ENCODE measurements at places on chromosomes 11 and 22.

- DNase-seq = no peak
Observed at GRCh38 chr11:12077535-12078280, 32.7 kb upstream of the MICAL2 start.

DNA sequence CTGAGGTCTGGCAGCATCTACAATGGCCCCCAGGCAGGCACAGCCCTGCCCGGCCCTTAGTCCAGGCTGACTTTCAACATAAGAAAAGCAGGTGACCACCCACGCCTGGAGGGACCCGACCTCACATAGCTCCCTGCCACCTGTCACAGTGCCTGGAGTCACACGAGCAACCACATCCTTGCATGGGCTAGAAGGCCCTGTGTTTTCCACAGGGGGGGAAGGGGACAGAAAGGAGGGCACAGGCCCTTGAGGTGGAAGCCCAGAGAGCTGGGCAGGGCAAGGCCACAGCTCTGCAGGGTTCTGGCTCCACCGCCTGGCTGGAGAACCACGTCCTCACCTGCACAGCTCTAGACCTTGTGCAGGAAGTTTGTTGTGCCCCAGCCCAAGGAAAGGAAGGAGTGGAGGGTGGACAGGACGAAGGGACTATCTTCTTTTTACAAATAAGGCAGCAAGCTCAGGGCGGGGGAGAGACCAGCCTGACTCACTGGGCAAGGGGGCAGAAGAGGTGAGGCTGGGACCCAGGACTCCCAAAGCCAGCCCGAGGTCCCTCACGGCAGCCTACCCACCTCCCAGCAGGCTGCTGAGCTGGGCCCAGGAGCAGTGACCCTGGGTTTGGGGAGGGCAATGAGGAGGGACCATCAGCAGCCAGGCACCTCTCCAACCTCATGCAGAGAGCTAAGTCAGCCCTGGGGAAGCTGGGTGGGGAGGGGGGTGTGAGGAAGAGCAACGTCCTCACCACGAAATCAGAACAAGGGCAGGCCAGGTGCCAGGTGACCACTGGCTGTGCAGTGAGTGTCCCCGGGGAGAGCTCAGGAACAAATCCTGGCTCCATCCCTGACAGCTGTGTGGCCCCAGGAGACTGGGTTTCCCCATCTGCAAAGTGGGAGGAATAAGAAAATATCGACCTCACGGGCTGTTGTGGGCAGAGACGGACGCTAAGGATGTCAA is 4.3 kb downstream of the C1QTNF6 start:
- DNase-seq = no peak

GRCh38 chr11:67389477-67389876 is 2.3 kb upstream of the RAD9A start:
- no peak for DNase-seq

GRCh38 chr11:47359586-47359985 is 7.1 kb upstream of the MYBPC3 start:
- no peak for DNase-seq

DNA sequence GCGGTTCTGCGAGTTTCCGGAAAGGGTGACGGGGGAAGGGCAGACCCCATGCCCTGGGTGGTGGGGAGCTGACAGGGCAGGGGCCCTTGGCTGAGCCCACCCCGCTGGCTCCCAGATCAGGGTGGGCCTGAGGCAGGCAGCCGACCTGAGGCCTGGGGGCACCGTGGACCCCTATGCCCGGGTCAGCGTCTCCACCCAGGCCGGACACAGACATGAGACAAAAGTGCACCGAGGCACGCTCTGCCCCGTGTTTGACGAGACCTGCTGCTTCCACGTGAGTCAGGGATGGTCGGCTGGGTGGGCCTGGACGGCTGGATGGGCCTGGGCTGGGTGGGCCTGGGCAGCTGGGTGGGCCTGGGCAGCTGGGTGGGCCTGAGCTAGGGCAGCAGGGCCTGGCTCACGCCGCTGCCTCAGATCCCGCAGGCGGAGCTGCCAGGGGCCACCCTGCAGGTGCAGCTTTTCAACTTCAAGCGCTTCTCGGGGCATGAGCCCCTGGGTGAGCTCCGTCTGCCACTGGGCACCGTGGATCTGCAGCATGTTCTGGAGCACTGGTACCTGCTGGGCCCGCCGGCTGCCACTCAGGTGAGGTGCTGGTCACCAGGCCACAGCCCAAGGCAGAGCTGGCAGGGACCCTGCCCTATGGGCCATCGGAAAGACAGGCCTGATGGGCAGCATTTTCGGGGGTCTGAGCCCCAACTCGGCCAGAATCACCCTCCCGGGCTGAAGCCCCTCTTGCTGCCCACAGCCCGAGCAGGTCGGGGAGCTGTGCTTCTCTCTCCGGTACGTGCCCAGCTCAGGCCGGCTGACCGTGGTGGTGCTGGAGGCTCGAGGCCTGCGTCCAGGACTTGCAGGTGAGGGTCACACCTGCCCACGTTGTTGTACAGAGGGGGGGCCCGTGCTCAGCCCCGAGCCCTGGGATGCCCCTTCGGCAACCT is 1.5 kb downstream of the SYT8 start:
- DNase-seq = no peak

- DNase-seq = no peak
Observed at GRCh38 chr22:23762842-23763578, at the start of gene C22orf15. TSS of gene C22orf15 (plus strand) at chr22:23762990. CDS start at chr22:23763307, 317 bp downstream.

- DNase-seq = no peak
Observed at GRCh38 chr22:17430412-17430811, 61.2 kb downstream of the CECR2 start.

- DNase-seq = no peak
Observed at GRCh38 chr11:11535611-11536010, 86.2 kb downstream of the GALNT18 start.

DNA sequence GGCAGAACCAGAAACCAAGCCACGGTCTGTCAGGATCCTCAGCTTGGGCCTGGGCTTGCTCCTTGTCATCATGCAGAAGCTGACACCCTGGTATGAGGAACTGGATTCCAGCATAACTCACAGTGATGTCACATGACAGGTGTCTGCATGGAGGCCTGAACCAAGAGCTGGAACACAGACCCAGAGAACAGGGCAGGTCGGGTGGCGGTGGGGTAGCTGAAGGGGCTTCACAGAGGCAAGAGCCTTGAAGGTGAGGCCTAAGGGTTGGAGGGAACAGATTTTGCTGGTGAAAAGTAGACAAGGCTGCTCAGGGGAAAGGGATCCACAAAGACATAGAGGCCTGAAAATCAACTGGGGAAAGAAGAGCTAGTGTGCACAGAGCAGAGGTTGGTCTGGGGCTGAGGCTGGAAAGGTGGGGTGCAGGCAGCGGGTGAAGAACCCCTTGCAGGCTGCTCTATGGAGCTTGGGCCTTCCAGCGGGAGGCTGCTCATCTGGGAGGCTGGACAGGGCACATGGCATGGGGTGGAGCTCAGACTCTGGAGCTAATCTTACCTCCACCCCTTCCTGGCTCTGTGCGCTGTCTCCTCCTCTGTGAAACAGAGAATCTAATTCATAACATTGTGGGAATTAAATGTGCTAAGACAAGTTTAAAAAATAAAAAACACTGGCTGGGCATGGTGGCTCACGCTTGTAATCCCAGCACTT is 18.4 kb upstream of the RPS3 start:
- no peak for DNase-seq

- DNase-seq = no peak
Observed at GRCh38 chr11:71454470-71455113, 1.6 kb downstream of the NADSYN1 start.

- DNase-seq = no peak
Observed at GRCh38 chr11:68757711-68758110, 6.4 kb upstream of the TESMIN start.

- DNase-seq = no peak
Observed at GRCh38 chr11:96524475-96524874, 134.7 kb downstream of the JRKL start.

DNA sequence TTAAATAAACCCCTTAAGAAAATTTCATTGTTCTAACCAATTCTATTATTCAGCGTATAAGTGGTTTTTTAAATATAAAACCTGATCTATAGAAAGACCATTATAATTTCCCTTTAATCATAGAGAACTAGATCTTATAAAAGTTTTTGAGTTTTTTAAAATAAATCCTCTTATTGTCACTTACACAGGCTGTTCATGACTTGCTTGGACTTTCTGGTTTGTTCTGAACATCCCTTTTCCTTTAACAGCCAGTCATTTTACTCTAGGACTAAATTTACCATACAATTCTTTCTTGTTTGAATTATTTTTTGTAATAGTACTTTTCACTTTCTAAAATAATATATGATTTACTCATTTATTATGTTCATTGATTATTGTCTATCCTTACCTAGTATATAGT is 4.7 kb downstream of the NXPE2 start:
- DNase-seq = no peak

GRCh38 chr11:29755474-29755873 is 261.4 kb downstream of the KCNA4 start:
- DNase-seq = no peak

GRCh38 chr11:125674210-125674609 is 6.4 kb downstream of the ACRV1 start:
- DNase-seq = no peak

DNA sequence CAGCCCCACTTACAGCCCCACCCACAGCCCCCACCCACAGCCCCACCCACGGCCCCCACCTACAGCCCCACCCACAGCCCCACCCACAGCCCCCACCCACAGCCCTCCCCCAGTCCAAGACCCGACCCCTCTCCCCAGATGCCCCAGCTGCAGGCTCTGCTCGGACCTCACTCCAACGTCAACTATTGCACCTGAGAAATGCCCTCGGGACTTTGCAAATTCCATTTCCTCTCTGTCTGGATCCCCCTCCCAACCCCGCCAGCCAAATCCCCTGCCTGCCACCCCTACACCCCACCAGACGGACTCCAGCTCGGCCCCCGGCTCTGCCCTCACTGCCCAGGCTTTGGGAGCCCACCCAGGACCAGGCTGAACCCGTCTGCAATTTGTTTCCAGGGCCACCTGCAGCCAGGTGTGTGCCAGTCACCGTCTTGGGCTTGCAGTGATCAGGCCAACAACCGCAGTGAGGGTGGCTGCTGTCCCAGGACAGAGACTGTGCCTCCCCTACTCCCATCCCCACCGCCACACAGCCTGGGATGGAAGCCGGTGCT is 662.8 kb downstream of the BRD1 start:
- no peak for DNase-seq

- no peak for DNase-seq
Observed at GRCh38 chr11:93295921-93296575, 34.5 kb upstream of the DEUP1 start.

Measured in NCI-H187 treated with DMSO at 0.1 percent for 48 hours (cell line).